Activated CD8-positive, alpha-beta memory T cell treated with anti-CD3 and anti-CD28 coated beads, Interleukin-2, amount 10 ng/mL, durations not matched to agents 7 days and 5 days (primary cell): ENCODE measurements at places on chromosomes 4 and X.

- no peak for DNase-seq
Observed at GRCh38 chr4:110003401-110004187, 90.9 kb downstream of the EGF start.

DNA sequence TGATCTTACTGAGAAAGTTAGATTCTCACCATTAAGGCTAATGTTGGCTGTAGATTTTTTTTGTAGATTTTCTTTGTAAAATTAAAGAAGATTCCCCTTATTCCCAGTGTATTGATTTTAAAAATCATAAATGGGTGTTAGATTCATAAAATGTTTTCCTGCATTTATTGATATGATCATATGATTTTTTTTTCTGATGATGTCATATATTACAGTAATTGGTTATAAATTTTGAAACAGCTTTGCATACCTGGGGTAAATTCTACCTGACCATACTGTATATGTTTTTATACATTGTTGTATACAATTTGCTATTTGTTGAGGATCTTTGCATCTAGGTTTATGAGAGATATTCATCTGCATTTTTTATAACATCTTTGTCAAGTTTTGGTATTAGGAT, 880.3 kb upstream of the GRIA3 start:
- no peak for DNase-seq

GRCh38 chrX:57156397-57157049, 19.3 kb upstream of the SPIN2A start:
- no peak for DNase-seq

GRCh38 chr4:105599932-105600655, 47.7 kb downstream of the ARHGEF38 start:
- no peak for DNase-seq

- DNase-seq: no peak
Observed at GRCh38 chrX:112254896-112255295, 172.3 kb upstream of the TRPC5 start.

DNA sequence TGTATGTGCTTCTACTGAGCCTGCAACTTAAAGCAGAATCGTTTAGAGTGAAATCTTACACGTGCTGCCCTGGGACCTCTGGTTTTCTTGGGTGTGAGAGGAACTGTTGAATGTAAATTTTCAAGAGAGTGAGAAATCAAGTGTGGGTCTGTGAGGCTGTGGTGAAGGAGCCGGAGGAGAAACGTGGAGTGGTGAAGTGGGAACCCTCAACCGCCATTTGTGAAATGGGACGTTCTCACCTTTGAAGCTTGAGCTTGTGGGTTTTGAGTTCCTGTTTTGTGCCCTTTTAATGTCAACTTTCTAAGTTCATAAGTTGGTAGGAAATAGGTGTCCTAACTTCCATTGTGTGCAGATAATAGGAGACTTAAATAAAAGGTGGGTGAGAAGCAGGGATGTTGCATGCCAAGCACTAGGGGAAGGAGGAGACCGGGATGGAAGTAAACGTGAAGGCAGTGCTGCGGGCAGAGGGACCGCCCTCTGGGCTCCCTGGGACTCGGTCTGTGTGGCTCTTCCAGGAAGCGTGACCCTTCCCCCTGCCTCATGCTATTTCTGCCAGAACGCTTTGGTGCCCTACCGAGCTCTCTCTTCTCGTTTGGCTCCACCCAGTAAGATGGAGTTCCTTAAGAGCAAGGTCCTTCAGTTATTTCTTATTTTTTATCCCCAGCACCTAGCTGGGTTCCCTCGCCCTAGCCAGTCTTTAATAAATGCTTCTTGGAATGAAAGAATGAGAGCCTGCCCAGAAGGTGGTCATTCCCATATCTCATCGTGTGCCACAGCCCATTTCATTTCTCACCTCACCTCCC, 56.0 kb downstream of the TMEM131L start:
- peak; percentile 90 for DNase-seq

DNA sequence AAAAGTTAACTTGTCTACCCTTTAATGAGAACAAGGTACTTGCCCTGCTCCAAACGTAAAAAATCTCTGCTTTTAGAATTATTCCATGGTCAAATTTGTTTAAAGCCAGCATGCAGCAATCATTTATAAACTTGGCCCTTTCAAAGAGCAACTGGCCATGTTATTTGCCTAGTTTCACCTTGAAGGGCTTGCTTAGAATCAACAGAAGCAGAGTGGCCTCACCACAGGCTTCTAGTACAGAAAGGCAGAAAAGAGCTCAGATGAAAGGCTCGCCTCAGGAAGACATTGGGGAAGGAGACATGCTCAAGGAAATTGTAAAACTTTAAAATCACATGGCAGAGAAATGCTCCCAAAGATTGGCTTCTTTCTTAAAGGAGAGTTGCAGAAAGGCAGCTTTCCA, 53.8 kb upstream of the USP26 start:
- no peak for DNase-seq

DNA sequence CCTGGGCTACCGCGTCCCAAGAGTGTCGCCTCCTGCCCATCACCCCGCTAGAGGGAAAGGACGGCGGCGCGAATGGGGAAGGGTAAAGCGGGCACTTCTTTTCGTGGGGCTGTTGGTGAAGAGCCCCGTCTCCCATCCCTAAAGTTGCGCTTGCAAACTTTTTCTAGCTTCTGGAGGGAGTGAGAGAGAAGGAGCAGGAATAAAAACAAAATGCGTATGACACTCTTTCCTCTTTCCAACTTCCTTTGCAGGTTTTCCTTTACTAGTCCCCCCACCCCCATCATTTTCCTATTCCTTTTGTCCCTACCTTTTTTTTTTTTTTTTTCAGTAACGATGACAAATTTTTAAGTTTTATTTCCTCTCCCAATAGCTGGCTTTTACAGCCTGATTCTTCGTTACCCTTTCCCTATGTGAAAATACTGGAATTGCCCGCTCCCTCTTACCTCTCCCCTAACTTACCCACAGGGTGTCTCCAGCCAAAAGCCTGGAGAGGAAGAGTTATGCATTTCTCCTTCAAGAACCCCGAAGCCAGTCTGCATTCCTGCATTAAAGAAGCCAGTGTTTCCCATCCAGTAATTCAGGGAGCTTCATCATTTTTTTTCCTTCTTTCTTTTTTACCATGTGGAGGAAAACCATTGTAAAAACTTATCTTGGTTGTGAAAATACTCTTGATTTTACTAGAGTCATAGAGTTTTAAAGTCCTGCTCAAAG, 613 bp upstream of the ARSJ start:
- DNase-seq: no peak

DNA sequence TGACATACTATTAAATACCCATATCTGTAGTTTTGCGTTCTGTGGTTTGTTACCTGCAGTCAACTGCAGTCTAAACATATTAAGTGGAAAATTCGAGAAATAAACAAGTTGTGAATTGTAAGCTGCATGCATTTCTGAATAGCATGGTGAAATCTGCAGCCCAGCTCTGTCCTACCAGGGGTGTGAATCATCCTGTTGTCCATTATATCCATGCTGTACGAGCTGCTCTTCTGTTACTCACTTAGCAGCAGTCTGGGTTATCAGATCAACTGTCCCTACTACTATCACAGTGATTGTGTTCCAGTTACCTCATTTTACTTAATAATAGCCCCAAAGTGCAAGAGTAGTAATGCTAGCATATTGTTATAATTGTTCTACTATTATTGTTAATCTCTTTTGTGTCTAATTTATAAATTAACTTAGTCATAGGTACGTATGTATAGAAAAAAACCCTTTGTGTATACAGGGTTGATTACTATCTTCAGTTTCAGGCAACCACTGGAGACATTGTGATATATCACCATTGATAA, 173.7 kb upstream of the FAT4 start:
- DNase-seq: no peak
